ENCODE measurements at places on chromosomes 6 and 20. TPM values are rescaled to one million over a fixed set of nuclear protein-coding genes. Genes with fewer than 3 reads are reported as not detected.
A peak's percentile ranks its signal among the peaks of the same experiment; 100 is the strongest.

GRCh38 chr6:135498185-135498841 is 773 bp upstream of the AHI1 start:
- no peaks in the 10 kb centered on the region for H3K36me3 ChIP-seq
- peak overlapping the region; percentile 94 for H3K27ac ChIP-seq
- H3K27me3 ChIP-seq, result no peaks in the 10 kb centered on the region
- peaks cover 18% of the 10 kb centered on the region for H3K4me1 ChIP-seq
- DNase-seq, result peak; percentile 84

DNA sequence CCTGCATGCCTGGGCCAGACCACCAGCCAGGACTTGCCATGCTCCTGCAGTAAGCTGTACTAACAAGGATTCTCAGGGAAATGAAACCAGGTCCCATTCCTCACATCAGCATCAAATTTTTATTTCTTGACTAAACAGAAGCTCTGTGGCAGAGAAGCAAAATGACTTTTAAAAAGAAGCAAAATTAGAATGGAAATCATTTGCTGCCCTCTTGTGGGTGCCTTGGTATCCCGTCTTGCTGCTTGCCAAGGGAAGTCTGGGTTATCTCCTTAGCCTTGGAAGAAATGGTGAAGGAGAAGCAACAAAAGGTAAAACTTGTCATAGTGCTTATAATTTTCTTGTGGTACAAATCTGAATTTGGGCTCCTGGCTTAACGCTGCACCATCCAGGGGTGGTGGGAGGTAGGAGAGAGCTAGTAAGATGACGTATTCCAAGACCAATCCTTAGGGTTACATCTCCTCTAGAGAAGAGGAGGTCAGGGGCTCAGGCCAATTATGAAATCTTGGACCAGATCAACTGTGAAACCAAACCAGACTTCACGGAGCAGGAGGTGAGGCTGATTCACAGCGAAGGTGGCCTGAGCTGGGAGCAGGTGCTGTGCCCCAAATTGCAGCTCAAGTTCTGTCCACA is 107.5 kb downstream of the FAXC start:
- no peak overlapping the region for H3K27ac ChIP-seq
- no peaks in the 10 kb centered on the region for H3K36me3 ChIP-seq
- no peak overlapping the region for H3K4me3 ChIP-seq
- no peaks in the 10 kb centered on the region for H3K27me3 ChIP-seq
- peak; percentile 1 for DNase-seq

DNA sequence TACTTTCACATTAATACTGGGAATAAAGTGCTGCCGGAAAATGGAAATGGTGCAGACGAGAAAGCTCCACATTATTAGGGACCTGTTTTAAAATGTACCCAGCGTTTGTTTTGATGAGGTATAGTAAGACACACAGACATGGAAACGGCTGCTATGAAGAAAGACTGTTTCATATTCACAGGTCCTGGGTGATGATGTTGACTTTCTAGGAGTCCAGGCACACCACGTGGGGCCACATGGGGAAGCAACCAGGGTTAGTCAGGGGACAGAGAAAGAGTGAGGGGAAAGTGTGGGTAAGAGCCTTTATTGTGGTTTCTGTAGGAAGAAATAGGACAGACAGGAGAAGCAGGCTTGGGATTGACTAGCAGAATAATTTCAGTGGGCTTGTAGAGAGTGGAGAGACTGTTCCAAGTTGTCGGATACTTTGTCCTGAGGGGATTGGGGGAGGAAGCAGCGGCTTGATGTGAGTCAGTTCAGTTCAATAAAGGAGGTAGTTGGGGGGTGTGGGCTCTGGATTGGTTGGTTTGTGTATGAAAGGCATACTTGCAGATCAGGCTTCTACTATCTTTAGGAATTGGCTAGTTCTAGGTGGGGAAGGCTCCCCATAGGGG is 112.0 kb upstream of the MCHR2 start:
- H3K27me3 ChIP-seq, result no peaks in the 10 kb centered on the region
- DNase-seq, result no peak
- H3K27ac ChIP-seq, result no peak overlapping the region
- no peaks in the 10 kb centered on the region for H3K4me1 ChIP-seq

DNA sequence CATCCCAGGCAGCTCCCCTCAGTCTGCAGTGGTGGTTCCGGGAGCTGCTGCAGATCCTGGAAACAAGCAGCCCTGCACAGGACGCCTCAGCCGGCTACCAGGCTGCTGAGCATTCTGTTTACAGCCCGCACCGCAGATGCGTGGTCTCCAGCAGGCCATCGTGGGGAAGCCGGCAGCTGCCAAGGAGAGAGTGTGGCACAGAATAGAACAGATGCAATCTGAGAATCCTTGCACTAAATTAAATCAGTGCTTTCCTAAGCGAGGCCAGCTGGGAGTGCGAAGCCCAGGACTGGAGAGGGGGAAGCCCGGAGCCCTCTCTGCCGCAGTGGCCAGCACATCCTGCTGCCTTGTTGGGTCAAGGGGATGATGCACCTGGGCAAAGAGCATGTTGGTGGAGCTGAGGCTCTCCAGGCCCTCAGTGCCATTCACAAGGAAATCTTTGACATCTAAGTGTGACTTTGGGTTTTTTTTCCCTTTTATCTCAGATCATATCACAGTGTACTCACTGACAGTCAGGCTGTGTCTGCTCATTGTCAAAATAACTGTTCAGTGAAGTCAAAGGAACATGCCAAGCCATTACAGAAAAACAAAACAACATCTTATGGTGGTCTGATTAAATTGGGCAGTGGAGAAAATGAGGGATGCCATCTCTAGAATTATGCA is 118.1 kb downstream of the SYNDIG1 start:
- no peak overlapping the region for H3K4me3 ChIP-seq
- no peak for DNase-seq
- peaks cover 52% of the 10 kb centered on the region for H3K27me3 ChIP-seq
- H3K36me3 ChIP-seq, result no peaks in the 10 kb centered on the region
- H3K4me1 ChIP-seq, result no peaks in the 10 kb centered on the region

DNA sequence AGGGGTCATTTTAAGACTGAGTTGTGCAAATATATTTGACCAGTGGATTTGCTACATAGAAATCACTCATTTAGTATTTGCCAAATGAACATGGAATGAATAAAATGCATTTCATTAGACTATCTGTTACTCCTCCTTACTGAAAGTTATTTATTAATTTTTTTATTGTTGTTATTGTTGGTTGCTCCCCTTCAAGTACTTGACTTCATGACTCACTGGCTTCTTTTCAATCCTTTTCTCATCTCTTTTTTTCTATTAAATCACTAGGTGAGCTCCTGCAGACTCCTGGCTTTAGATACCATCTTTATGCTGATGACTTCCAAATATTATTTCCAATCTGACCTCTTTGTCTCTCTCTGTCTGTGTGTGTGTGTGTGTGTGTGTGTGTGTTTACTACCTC is 192.2 kb upstream of the FAM83B start:
- no peak overlapping the region for H3K27ac ChIP-seq
- no peak overlapping the region for H3K4me3 ChIP-seq
- no peaks in the 10 kb centered on the region for H3K27me3 ChIP-seq
- no peak for DNase-seq
- no peaks in the 10 kb centered on the region for H3K36me3 ChIP-seq

GRCh38 chr20:13639150-13639497 is 392 bp upstream of the TASP1 start:
- no peak overlapping the region for H3K27ac ChIP-seq
- DNase-seq, result no peak
- H3K4me3 ChIP-seq, result peak overlapping the region; percentile 93
- no peaks in the 10 kb centered on the region for H3K27me3 ChIP-seq
- peaks cover 24% of the 10 kb centered on the region for H3K4me1 ChIP-seq

DNA sequence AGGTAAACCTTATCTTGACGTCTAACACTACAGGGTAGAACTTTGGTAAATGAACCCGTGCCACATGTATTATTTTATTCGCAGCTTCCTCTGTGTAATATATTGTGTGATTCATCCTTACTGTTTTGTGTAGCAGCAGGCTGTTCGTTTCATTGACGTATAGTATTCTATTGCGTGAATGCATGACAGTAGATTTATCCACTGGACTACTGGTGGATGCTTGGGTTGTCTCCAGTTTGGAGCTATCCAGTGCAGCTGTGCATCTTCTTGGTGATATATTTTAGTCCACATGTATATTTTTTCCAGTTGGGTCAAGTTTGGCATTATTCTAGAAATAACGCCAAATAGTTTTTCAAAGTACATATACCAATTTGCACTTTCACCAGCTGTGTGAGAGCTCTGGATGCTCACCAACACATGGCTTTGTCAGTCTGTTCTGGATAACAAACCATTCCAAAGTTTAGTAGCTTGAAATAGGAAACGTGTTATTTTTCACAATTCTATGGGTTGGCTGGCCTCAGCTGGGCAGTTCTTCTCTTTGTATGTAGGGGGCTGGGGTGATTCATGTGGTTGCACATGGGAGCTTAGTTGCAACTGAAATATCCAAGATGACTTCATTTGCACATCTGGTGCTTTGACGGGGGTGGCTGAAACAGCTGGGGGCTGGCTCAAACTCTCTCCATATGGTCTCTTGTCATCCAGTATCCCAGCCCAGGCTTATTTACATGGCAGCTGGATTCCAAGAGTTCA is 9.3 kb downstream of the ECT2L start:
- H3K36me3 ChIP-seq, result no peaks in the 10 kb centered on the region
- H3K4me3 ChIP-seq, result no peak overlapping the region
- DNase-seq, result no peak
- H3K27me3 ChIP-seq, result no peaks in the 10 kb centered on the region

DNA sequence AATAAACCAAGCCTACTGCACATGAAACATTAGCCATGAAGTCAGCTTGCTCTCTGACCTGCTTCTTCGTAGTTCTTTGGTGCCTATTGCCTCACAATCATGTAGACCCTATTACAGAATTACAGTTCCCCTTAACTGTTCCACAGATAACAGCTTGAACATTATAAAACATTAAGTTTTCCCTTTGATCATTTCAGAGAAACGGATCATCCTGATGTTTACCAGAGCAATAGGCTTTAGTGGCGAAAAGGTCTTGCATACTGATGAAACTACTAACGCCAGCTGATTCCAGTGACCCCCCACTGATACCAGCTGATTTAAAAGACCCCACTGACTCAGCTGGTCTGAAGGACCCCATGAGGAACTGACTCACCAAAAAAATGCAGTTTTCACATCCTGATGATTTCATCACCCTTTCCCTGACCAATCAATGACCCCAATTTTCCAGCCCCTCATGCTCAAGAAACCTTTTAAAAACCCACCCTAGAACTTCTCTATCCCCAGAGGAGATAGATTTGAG is 39.4 kb upstream of the MLIP start:
- no peaks in the 10 kb centered on the region for H3K36me3 ChIP-seq
- DNase-seq, result no peak
- no peaks in the 10 kb centered on the region for H3K27me3 ChIP-seq
- no peak overlapping the region for H3K4me3 ChIP-seq
- no peak overlapping the region for H3K27ac ChIP-seq

DNA sequence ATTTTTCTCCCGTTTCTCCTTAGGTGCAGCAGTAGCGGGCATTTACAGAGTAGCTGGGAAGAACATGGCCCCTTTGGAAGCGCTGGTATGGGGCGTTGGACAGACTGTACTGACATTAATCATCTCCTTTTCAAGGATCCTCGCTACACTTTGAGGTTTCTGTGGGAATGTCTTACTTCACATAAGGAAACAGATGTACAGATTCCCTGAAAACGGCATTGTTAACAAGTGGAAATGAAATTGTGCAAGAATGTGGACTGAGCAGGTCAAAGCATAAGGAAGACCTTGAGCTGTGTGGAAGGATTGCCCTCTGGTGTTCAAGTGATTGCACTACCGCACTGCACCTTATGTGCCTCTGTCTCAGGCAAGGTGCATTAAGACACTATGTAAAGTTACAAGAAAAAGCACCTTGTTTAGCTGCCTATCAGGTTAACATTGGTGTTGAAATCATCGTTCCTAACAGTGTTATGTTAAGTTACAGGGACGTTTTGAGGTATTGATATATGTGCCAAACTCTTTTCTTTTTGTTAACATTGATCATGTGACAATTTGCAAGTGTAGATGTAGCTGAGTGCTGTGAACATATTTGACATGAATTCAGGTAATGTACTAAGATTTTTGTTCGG is 38.0 kb downstream of the TMEM170B start:
- no peaks in the 10 kb centered on the region for H3K27me3 ChIP-seq
- H3K4me1 ChIP-seq, result peaks cover 6% of the 10 kb centered on the region
- peak; percentile 82 for DNase-seq
- no peaks in the 10 kb centered on the region for H3K36me3 ChIP-seq
- no peak overlapping the region for H3K4me3 ChIP-seq
- H3K27ac ChIP-seq, result no peak overlapping the region

DNA sequence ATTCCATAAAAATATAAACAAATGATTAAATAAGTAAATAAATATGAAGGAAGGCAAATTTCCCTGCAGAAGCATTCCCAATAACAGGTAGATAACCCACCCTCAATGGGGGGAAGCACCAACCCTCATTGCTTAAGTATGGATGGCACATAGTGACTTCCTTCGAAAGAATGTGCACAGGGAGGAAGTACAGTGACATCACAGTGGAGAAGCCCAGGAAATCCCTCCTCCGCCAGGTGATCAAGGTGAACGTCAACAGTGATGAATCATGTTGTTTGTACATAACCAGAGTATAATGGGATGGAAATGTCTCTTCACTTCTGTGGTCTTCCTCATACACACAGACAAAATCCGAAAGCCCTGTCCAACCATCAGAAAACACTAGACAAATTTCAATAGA is 267.9 kb downstream of the THBS2 start:
- H3K36me3 ChIP-seq, result no peaks in the 10 kb centered on the region
- H3K4me3 ChIP-seq, result no peak overlapping the region
- no peaks in the 10 kb centered on the region for H3K27me3 ChIP-seq
- no peak for DNase-seq
- no peaks in the 10 kb centered on the region for H3K4me1 ChIP-seq
- H3K27ac ChIP-seq, result no peak overlapping the region

DNA sequence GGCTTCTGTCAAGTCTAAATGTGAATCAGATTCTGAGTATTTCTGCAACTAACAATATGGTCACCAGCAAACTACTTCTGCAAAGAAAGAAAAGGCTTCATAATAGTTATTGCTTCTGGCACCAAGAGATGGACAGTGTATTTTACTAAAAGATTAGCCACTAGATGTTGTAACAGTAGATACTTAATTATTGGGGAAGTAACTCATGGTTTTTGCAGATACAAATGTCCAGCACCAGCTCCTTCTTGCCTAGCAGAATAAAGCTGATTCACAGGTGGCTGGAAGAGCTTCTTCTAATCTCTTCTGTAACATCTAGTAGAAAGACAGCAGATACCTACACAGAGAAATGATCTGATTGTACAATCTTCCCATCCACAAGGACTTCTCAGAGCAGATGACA is 21.2 kb downstream of the ATXN1 start:
- peaks cover 62% of the 10 kb centered on the region for H3K4me1 ChIP-seq
- DNase-seq, result no peak
- peaks cover 52% of the 10 kb centered on the region for H3K36me3 ChIP-seq
- H3K4me3 ChIP-seq, result no peak overlapping the region
- no peak overlapping the region for H3K27ac ChIP-seq

GRCh38 chr20:32510601-32511357 is 74.4 kb downstream of the NOL4L start:
- peaks cover 60% of the 10 kb centered on the region for H3K4me1 ChIP-seq
- no peaks in the 10 kb centered on the region for H3K36me3 ChIP-seq
- DNase-seq, result peak; percentile 44
- H3K4me3 ChIP-seq, result peak overlapping the region; percentile 3

- H3K4me3 ChIP-seq, result no peak overlapping the region
- no peaks in the 10 kb centered on the region for H3K36me3 ChIP-seq
- peaks cover 4% of the 10 kb centered on the region for H3K4me1 ChIP-seq
- DNase-seq, result no peak
- H3K27ac ChIP-seq, result no peak overlapping the region
These were observed 122.6 kb downstream of the PRND start for GRCh38 chr20:4844325-4844724.

Gene ARMC2
- total RNA-seq, result 4.4 TPM

Gene BPIFB1
- 0.82 TPM for total RNA-seq

Gene TREML2
- total RNA-seq, result not detected

Gene CLVS2
- not detected for total RNA-seq

Gene GSS
- total RNA-seq, result 102 TPM

Gene CTAGE9
- total RNA-seq, result not detected
